ENCODE measurements at places on chromosomes 6 and 20.

DNA sequence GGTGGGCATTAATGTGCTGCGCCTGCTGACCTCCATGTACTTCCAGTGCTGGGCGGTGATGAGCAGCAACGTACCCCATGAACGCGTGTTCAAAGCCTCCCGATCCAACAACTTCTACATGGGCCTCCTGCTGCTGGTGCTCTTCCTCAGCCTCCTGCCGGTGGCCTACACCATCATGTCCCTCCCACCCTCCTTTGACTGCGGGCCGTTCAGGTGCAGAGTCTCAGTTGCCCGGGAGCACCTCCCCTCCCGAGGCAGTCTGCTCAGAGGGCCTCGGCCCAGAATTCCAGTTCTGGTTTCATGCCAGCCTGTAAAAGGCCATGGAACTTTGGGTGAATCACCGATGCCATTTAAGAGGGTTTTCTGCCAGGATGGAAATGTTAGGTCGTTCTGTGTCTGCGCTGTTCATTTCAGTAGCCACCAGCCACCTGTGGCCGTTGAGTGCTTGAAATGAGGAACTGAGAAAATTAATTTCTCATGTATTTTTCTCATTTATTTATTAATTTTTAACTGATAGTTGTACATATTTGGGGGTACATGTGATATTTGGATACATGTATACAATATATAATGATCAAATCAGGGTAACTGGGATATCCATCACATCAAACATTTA, 35.2 kb upstream of the NOP56 start:
- no peak for DNase-seq

- no peak for DNase-seq
These were observed 11.7 kb downstream of the MYLIP start for GRCh38 chr6:16140607-16141006.

GRCh38 chr6:112660626-112661025, 313.5 kb downstream of the RFPL4B start:
- DNase-seq = no peak

GRCh38 chr6:119535332-119535731, 185.8 kb upstream of the MAN1A1 start:
- no peak for DNase-seq

- DNase-seq = no peak
These were observed 16.9 kb downstream of the MOCS1 start for GRCh38 chr6:39917329-39917728.

DNA sequence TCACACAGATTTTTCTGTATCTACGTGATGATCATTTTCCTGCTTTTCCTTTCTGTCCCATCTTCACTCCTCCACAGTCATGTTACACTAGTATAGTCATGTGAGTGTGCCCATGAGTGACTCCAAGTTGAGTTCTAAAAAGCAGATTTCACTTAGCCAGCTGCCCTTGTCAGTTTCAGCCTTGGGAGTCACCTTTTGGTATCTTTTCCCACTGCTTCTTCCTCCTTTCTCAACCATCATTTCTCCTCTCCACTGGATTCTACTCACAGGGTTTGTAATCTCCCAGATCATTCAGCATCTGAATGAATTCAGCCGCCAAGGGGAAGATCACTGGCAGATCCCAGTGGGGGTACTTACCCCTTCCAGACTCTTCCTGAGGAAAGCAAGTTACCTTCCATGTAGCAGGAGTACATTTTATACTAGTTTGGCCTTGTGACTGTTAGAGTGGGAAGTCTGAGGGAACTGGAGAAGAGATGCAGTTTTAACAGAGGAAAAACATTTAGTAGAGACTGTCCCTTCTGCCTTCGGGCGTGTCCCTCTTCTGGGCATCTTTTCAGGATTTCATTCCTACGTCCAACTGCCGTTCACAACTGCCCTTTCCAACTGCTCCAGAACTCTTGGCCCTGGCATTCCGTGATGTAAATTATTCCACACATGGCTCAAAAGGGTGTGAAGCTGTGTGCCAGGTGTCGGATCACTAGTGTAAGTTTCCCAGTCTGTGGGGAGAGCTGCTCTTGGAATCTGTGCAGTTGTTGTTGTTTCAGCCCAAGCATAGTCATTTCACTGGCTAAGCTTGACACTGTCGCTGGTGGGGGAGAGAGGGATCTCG, 38.9 kb downstream of the BICRAL start:
- DNase-seq = no peak

GRCh38 chr6:145529582-145529981, 205.7 kb downstream of the EPM2A start:
- no peak for DNase-seq

DNA sequence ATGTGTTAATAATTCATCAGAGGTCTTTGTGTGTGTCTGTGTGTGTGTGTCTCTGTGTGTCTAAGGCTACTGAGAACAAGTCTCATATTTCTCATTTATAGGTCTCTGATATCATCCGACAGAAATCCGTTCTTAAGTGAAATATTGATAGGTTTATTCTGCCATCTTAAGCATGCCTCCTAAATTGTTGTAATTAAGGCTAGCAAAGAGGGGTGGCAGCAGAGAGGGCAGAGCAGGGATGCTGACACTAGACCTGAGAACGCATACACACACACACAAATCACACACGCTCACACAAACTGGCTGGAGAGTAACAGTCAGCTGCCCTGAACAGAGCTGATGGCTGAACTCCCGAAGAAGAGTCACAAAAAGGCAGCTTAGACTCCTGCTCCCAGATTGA, 84.9 kb upstream of the LRFN2 start:
- no peak for DNase-seq

GRCh38 chr6:49576618-49577017, 26.1 kb downstream of the C6orf141 start:
- no peak for DNase-seq

GRCh38 chr6:136086686-136087085, 163.4 kb downstream of the MTFR2 start:
- no peak for DNase-seq

DNA sequence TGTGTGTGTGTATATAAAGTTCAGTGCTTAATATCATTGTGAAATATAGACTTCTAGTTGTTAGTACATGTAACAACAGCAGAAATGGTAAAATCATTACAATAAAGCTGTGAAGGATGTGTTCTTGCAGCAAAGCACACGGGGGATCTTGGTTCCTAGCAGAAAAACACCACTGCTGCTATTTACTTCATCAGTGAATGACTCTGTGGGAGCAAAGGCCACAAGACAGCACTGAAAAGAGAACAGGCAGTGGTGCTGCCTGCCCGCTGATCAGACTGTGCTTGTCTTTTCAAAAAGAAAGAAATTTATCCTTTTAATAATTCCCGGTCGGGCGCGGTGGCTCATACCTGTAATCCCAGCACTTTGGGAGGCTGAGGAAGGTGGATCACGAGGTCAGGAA, 689.9 kb upstream of the CITED2 start:
- DNase-seq = no peak

DNA sequence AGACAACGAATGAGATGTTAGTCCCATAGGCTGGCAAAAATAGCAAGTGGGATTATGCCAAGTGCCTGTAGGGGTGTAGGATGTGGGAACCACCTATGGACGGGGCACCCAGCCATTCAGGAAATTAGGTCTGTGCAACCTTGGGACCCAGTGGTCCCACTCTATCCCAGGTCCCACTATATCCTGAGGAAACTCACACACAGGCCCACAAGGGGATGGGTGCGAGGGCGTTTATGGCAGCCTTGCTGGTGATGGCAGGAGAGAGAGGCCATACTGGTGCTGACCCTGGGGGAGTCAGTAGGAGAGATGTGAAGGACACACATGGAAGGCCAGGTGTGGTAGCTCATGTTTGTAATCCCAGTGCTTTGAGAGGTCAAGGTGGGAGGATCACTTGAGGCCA, 163.6 kb downstream of the EYA2 start:
- DNase-seq = no peak

GRCh38 chr6:146434732-146435390, 108.8 kb upstream of the RAB32 start:
- DNase-seq = no peak

- DNase-seq = no peak
These were observed 277.2 kb upstream of the PREP start for GRCh38 chr6:105680131-105680530.

DNA sequence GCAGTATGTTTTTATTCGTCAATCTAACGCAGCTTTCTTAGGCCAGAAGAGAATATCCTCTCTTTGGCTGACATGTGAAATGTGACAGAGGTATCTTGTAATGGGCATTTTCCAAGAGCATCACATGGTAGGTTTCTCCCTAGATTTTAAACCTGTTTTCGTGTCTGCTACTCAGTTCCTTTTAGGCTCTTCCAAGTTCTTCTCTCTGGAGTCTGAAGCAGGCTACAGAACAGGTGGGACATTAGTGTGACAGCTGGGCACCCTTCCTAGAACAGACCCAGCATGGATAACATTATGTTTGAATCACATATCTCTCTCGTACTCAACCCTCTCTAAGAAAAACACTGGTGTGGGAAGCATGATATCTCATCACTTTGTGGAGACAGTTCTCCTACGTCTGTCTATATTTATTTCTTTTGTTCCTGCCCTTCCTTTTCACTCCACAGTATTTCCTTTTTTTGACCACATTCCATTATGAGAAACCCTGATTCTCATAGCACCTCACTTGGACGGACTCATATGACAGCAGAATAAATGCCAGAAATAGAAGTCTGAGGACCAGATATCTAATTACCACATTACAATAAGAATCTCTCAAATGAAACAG, 263.4 kb downstream of the NKAIN2 start:
- DNase-seq = no peak

- DNase-seq = no peak
These were observed 42.9 kb downstream of the RSPO4 start for GRCh38 chr20:958936-959815.

DNA sequence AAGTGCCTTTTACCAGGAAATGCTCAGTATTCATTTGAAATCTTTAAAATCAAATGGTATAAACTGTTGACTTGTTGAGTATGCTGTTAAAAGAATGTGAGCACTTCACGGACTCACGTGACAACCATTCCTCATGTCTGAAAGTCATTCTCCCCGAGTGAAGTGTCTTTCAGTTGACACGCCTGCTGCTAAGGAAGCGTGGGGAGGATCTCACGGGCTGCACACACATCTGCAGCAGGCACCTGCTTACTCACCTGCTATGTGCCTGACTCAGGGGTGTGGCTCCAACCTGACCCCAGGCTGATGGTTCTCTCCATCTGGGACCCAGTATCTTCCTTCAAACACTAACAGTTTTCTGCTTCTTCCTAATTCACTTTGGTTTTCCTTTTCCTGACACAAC, 32.7 kb downstream of the WDR27 start:
- no peak for DNase-seq

DNA sequence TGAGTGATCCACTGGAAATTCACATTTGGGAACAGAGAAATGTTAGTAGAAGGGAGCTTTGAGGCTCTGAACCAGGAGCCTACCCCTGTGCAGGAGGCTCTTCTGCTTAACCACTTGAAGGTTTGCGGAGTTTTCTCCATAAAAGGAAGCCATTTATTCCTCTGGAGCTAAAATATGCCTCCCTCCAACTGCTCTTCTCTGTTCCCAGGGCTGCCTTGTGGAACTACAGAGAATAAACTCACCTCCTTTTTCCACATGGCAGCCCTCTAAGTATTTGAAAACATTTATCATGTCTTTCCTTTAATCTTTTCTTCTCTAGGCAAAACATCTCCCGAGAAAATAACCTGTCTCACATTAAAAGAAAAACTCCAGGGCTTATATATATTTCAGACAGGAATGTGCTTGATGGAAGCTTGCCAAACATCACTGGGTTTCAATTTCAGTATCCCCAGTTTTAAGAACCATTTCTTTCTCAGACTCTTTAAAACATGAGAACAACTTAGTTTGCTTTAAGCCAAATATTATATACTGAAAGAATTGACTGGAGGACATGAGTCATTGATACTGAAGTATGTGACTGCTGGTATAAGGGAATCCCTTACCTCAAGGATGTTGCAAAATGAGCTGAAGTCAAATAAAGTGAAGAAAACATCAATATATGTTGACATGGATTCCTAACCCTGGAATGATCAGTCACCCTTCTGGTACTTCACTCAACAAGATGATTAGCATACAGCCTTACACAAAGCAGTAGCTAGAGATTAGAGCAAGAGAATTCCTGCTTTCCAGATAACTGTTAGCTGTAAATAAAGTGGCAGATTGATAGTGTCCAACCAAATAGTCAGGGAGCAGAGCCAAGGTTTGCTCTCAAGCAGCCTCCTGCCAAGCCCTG, 74.0 kb downstream of the ZBTB2 start:
- no peak for DNase-seq

GRCh38 chr6:141580988-141581552, 551.7 kb upstream of the GJE1 start:
- no peak for DNase-seq

GRCh38 chr6:9347608-9348007, 912.3 kb upstream of the SLC35B3 start:
- DNase-seq = no peak

GRCh38 chr20:50496773-50497385, 13.3 kb upstream of the PTPN1 start:
- DNase-seq = no peak

DNA sequence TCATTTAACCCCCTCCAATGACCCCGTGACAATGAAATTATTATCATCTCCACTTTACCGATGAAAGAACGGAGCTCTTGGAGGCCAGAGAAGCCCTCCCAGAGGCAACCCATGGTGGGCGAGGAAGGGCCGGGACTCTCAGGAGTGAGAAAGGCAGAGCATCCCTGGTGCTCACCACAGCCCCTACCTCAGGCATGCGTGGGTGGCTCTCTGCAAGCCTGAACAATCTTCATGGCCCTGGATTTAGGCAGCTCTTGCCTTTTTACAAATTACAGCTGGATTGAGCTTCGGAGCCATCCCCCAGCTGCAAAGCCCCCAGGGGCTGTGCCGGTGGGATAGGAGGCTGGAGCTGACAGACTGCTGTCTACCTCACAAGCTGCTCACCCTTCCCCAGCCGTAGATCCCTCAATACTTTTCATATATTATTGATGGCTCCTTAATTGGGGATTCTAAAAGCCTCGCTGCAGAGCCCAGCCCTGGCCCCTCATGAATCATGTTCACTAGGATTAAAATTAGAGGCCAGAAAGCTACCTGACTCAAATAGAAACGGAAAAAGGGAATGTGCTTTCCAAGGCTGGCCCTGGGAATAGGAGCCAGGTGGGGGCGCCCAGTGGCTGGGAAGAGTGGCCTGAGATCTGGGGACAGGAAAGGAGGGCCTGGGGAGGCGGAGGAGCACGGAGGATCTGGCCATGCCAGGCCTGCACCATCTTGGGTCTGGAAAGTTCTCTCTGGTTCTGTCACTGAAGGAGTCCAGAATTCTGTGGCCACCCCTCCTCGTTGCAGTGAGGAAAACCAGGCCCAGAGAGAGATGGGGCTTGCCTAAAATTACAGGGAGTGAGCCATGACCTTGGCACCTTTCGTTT, 29.1 kb downstream of the CPNE5 start:
- no peak for DNase-seq

GRCh38 chr6:139567095-139567494, 192.6 kb upstream of the CITED2 start:
- no peak for DNase-seq

DNA sequence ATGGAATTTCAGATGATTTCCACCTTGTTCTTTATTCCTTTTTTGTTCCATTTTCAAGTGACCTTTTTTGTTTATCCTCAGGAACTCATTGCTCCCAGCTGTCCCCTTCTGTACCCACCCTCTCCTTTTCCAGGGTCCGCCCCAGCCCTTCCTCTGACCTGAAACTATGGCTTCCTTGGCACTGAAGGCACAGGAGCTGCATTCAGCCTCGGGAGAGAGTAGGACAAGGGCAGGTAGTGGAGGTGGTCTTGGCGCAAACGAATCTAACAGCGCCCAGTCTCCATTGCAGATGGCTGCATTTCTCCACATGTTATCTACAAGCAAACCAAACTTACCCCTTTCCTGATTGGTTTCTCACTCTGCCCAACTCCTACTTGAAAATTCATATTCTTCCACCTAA, 8.8 kb upstream of the ULBP2 start:
- no peak for DNase-seq
